ENCODE measurements at places on chromosomes 5 and 9. TPM values are rescaled to one million over a fixed set of nuclear protein-coding genes. Genes with fewer than 3 reads are reported as not detected.

PCDHGA3 gene
- total RNA-seq, result not detected

ARID3C gene
- total RNA-seq, result 0.34 TPM

CDH18 gene
- not detected for total RNA-seq

GFPT2 gene
- total RNA-seq, result not detected

OR1J2 gene
- not detected for total RNA-seq

ELAVL2 gene
- not detected for total RNA-seq

SARDH gene
- 3.0 TPM for total RNA-seq

OR1Q1 gene
- not detected for total RNA-seq

DNA sequence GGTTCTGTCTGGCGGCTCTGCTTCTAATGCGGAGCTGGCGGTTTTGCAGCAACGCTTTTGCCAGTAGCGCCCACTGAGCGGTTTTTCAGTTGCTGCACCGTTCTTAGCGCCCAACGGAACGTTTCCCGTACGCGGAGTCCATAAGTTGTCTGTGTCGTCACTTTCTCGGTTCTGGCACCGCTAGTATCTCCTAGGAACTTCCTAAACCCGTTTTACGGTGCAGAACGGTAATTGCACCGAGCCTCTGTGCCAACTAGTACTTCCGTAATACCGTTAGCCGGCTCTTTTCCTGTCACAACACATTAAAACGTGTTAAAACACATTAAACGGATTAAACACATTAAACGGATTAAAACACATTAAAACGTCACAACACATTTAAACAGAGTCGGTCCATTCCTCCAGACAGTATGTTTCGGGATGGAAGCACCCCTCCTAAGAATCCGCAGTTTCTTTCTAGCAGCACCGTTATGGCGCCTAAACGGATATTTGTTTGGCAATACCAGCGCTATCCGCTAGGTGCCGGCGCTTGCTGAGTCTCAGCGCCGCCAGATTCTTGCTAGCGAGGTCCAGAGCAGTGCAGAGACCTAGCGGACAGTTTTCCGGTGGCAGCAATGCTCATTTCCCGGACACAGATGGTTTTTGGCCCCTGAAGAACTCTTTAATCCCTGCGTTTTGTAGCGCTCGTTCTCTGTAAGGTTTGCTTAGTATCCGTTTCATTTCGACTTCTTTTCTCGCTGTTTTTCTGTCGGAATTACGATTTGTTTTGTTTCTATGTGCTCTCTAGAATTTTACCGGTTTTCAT is 45.4 kb downstream of the ANXA2R start:
- DNase-seq, result peak; percentile 94

- peak; percentile 21 for DNase-seq
Measured at GRCh38 chr5:119578937-119579336, 50.4 kb upstream of the FAM170A start.

GRCh38 chr9:85487872-85488271 is 253.9 kb downstream of the AGTPBP1 start:
- DNase-seq, result no peak

DNA sequence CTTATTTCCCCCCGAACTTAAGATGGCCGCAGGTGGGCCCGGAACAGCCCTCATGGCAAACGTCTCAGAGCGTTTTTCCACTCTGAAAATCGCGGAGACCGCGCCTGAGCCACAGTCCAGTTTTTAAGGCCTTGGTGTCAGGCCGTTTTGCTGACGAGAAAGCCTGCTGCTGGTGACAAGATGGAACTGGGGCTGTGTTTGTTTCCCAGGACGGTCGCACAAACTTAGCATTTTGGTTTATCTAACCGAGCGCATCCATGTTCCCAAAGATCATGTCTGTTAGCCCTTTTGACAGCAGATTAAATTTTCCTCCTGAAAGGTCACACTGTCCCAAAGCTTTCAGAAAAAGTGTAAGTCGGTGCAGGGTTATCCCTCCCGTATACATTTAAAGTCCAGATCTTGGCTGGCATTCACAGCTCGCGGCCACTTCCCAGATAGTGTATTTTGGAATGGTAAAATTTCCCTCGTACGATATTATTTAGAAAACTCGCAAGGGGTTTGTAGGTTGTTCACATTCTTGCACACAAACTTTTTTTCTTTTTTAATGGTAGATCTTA is 812 bp downstream of the SREK1 start:
- DNase-seq, result no peak

DNA sequence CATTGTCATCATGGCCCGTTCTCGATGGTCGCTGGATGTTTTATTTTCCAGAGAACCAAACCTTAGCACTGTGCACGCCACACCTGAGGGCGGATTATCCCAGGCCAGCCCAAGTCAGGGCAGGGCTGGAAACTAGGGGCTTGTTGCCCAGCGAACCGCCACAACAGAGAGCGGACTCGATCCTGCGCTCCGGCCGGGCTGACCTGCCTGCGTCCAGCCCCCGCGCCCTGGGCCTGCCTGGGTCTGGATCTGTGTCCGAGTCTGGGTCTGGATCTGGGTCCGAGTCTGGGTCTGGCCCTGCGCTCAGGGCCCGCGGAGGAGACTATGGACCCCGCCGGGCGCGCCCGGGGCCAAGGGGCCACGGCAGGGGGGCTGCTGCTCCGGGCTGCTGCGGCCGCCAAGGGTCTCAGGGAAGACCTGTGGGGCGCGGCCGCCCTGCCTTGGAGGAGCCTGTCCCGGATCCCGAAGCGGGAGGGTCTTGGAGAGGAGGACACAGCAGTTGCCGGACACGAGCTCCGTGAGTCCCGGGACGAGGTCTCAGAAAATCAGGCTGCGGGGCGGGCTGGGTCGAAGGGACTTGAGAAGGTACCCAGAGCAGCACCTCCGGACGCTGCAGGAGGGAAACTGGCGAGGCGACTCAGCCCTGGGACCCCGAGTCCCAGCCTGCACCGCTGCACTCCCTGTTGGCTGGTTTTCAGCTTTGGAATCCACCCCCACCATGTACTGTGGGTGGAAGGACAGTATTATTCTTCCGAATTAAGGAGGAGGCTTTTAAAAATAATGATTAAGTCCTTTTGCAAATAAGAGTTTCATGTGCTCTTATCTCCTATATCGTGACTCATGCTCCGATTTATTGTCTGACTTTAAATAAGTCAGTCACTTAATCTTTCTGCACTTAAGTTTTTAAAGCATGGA is at the start of gene ANKDD1B:
ANKDD1B (plus strand) TSS at position 143 of the 915 bp plus-strand sequence; CDS start at position 325, 182 bp downstream.
- DNase-seq, result no peak

- no peak for DNase-seq
Measured at GRCh38 chr5:75381456-75381855, 44.4 kb downstream of the HMGCR start.

DNA sequence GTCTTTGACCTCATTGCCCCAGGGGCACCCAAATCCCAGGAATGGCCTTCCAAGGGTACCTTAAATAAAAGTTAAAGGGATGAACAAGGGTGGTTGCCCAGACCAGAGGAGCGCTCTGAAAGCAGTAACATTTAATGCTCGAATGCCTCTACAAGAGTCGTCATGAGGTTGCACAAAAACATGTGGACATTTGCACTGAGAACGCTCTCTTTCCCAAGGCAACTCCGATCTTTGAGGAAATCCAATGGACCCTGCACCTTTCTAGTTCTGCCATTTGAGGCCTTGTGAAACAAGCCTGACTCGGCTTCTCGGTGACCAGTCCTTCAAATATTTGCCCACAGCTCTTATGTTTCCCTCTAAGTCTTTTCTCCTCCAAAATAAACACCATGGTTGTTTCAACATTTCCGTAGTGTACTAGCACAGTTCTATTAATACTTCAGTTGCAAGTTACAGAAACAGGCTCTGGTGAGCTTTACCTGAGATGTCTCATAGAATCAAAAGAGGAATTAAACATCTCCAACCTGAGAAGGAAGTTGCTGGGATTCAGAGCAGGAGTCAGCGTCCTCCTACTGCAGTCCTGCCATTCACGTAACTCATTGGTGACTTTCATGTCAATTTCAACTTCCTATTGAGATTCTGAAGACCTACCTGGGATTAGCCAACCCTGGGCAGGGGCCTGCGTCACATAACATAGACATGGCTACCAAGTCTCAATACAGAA is 168.8 kb upstream of the RAI14 start:
- no peak for DNase-seq

- DNase-seq, result peak; percentile 46
Measured at GRCh38 chr9:121634329-121635261, 16.8 kb upstream of the DAB2IP start.

DNA sequence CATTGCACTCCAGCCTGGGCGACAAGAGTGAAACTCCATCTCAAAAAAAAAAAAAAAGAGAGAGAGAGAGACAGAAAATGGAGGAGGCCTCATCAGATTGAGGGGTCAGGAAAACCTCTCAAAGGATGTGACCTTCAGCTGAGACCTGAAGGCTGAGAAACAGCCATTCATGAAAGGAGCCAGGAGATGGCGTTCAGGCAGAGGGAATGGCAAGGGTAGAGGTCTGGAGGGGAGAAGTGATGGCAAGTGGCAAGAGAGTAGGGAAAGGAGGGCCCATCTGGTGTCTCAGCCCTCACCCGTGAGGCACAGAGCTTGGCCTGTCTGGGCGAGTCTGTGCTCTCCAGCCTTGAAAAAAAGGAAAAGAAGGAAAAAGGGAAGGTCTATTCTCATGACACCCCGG is 17.0 kb downstream of the CAMK2A start:
- DNase-seq, result no peak

- no peak for DNase-seq
Measured at GRCh38 chr5:53927668-53928247, 367.3 kb downstream of the NDUFS4 start.

DNA sequence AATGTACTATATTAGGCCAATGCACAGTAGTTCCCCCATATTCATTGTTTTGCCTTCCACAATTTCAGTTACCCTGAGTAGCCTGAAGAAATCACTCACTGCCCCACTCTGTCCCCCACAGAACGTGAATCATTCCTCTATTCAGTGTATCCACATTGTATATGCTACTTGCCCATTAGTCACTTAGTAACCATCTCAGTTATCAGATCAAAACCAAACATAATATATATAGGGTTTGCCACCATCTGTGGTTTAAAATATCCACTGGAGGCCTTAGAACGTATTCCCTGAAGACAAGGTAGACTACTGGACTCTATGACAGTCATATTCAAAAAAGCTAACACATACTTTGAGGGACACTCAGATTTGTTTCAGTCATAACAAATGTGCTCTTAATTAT is 465.7 kb upstream of the RGMB start:
- DNase-seq, result no peak

- no peak for DNase-seq
Measured at GRCh38 chr5:144103611-144104485, 66.6 kb downstream of the YIPF5 start.

DNA sequence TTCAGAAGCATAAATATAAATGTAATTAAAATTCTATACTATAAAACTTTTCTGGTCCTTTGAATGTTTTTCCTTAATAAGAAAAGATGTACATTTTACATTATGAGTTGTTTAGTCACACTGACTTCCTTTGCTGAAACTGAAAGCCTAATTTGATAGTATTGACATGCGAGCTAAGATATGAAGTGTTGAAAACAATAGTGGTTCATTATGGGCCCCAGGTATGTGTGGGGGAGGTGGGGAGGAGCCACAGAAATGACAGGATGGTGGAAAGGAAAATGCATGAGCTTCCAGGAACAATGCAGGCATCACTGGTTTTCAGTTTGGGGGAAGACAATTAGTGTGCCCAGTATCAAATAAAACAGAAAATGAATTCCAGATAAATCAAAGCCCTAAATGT is 35.4 kb upstream of the RLN1 start:
- no peak for DNase-seq

DNA sequence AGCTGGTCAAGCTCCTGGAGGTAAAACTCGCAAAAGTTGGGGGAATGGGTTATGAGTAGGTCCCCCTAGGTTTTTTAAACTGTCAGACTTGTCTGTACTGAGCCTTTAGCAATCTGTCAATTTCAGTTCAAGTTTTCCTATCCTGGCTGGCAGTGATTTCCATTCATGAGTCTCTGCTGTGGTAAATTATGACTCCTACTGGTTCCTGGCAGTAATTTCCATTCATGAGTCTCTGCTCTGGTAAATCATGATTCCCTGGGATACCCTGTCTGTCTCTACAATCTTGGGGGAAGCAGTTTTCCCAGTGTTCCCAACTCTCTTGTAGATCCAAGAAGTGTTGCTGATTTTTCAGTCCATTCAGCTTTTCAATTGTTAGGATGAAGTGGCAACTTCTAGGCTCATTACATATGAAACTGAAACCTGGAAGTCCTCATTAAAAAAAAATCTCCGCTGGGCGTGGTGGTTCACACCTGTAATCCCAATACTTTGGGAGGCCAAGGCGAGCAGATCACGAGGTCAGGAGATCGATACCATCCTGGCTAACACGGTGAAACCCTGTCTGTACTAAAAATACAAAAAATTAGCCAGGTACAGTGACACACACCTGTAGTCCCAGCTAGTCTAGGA is 91.3 kb upstream of the GPBP1 start:
- DNase-seq, result no peak

DNA sequence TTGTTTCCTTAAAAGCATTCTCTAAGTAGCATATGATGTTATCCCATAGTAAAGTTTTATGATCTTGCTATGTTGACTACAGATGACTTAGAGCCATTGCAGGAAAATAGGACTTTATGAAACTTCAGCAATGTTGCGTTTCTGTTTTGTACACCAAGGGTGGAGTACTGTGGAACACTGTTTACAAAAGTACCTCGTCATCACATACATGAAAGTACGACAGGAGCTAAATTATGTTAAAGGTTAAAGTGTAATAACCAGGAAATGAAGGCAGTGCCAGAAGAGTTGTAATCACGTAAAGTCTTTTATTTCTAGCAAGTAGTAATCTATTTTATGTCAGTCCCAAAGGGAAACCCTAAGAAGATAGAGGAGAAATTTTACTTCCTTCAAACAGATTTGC is 50.9 kb downstream of the C9orf85 start:
- no peak for DNase-seq
